ENCODE measurements at places on chromosomes 5 and 9. TPM values are rescaled to one million over a fixed set of nuclear protein-coding genes. Genes with fewer than 3 reads are reported as not detected.

The TRMT10B gene
- 5.6 TPM for total RNA-seq

DNA sequence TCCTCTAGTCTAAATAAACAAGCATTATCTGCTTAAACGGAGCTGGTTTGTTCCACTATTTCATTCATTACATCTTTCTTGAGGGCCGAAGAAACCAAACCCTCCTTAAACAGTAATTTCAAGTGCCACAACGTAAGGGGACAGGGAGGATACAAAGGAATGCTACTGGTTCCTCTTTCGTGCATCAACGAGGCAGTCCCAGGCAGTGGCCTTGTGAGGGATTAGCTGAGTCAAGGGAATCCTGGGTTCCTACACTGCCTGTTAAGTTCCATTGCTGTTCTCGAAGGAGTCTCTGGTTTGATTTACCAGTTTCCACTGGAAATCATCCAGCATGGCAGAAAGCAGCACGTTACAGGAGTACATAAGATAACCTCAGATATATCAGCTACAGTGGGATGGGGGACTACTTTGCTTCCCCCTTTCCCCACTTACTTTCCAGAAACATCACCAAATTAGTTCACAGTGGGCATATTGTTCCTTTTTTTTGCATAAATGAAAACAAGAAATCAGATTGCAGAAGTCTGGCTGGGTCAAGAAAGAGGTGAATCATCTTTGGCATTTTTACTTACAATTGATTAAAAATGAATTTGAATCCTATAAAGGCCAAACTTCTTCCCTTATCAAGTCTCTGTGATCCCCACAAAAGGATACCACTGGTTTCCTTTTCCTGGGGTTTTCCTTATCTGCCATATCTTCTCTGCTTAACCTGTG is 2.5 kb upstream of the RANBP3L start:
- no peak for DNase-seq

GRCh38 chr5:132492386-132493125 is 2.0 kb upstream of the IRF1 start:
- DNase-seq = no peak

- no peak for DNase-seq
These were observed 28.3 kb downstream of the IARS1 start for GRCh38 chr9:92265154-92265553.
